AG04449 (cell line): ENCODE measurements at places on chromosomes 3 and 15.

DNA sequence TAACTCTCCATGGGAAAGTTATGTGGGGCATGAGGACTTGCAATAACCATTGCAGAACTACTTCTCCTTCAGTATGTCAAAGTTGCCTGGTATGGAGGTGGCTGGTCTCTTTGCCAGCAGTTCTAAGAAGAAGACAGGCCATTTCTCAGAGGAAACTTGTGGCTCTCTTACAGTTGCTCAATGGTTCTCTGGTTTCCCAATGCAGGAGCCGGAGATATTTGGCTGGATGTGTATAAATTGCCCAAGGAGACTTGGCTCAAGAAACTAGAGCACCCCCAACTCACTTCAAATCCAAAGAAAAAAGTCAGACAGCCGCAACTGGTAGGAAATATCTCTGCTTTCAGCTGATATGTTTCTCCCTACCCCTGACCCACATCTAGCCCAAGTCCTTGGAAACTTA, 24.2 kb downstream of the WDR93 start:
- DNase-seq, result no peak

DNA sequence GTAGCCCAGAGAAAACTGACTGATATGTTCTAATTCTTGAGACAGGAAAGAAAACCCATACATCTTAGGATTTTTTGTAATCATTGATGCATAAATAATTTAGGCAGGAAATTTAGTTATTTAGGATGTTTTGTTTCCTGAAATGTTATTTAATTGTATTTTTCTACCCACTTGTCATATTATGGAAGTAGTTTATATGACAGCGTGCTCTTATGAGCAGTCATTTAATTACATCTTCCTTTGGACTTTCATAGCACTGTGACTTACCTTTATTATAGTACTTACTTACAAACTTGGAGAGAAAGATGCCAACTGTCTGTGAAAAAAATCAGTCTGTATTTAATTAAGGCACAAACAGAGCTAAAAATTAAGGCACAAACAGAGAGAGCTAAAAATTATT, 65.0 kb downstream of the AKAP13 start:
- DNase-seq, result no peak

GRCh38 chr15:53530761-53531160, 228.7 kb downstream of the WDR72 start:
- no peak for DNase-seq

DNA sequence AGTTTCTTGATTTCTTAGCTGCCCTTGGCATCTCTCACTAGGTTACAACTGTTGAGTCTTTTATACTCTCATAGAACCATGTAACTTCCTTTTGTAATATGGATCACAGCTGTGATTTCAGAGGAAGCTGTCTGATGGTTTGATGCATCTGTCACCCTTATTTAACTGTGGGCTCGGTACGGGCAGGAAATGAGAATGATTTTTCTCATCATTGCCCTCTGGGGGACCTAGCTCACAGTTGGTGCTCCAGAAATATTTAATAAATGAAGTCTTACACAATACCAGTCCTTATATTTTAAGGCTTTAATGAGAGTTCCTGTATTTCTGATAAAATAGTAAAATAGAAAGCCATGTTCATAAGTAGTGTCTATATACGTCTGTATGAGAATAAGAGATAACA, 151.2 kb downstream of the EBLN2 start:
- DNase-seq, result no peak

GRCh38 chr15:31212326-31213080, 111.0 kb upstream of the TRPM1 start:
- no peak for DNase-seq

GRCh38 chr3:150348500-150348899, 59.6 kb upstream of the TSC22D2 start:
- peak; percentile 63 for DNase-seq

GRCh38 chr15:52086011-52086786, 26.4 kb downstream of the BCL2L10 start:
- no peak for DNase-seq

- peak; percentile 34 for DNase-seq
Observed at GRCh38 chr3:158522221-158523136, 48.5 kb upstream of the MLF1 start.

- DNase-seq, result no peak
Observed at GRCh38 chr15:34248190-34248589, 23.4 kb downstream of the EMC4 start.

DNA sequence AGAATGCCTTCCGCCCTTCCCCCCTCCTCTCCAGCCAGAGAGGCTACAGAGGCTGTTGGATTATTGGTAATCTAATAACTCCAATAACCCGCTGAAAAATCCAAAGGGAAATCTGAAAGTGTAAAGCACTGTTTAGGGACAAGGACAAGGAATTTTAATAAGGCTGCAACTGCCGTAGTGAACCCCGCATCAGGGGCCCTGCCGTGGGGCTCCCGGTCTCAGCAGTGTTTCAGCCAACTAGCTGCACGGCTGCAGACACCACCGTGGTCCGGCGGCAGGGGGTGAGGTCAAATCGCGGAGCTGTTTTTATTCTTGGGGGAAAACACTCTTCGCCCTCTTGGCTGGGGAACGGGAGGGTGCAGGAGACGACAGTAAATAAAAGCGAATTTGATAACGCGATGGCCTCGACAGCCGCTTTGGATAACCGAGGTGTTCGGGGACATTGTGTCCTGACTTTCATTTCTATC, 6.1 kb downstream of the BCL6 start:
- no peak for DNase-seq

DNA sequence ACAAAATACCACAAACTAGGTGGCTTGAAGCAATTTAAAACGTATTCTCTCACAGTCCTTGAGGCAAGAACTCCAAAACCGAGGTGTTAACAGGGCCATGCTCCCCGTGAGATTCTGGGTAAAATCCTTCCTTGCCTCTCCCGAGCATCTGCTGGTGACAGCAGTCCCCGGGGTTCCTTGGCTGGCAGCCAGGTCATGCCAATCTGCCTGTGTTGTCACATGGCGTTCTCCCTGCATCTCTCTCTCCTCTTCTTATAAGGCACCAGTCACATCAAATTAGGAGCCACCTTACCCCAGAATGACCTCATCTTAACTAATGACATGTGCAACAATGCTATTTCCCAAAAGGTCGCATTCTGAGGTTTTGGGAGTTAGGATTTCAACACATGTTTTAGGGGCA, 26.3 kb upstream of the LRRN1 start:
- DNase-seq, result no peak

DNA sequence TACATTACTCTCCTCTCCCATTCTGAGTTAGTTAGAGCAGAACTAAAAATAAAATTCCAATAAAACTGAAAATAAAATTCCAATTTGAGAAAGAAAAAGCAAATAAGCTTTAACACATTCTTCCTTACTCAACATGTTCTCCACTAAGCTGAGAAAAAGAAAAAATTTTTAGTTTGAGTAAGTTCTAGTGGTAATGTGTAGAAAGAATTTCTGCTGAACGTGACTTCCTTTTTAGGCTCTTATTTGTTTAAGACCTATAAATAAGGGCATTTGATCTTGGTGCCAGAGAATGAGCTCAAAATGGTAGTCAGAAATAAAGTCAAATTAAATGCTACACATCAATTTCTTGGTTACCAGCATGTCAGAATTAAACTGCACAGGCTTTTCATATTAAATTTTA, 57.6 kb upstream of the ABHD10 start:
- no peak for DNase-seq

DNA sequence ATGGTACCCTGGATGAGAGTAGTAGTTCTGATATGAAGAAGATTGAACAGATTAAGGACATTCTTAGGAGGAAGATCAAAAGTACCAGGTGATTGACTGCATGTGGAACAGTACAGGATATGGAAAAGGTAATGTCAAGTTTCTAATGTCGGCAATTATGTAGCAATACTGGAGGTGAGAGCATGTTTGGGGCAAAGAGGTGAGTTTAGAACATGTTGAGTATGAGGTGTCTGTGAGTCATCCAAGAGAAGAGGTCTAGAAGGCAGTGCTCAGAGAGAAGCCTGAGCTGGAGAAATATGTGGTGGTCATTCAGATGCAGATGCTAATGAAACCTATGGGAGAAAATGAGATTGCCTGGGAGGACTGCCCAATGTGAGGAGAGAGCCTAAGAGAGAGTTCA, 305.6 kb downstream of the ZBTB20 start:
- no peak for DNase-seq

GRCh38 chr15:68298882-68299381, 21.4 kb downstream of the FEM1B start:
- no peak for DNase-seq

DNA sequence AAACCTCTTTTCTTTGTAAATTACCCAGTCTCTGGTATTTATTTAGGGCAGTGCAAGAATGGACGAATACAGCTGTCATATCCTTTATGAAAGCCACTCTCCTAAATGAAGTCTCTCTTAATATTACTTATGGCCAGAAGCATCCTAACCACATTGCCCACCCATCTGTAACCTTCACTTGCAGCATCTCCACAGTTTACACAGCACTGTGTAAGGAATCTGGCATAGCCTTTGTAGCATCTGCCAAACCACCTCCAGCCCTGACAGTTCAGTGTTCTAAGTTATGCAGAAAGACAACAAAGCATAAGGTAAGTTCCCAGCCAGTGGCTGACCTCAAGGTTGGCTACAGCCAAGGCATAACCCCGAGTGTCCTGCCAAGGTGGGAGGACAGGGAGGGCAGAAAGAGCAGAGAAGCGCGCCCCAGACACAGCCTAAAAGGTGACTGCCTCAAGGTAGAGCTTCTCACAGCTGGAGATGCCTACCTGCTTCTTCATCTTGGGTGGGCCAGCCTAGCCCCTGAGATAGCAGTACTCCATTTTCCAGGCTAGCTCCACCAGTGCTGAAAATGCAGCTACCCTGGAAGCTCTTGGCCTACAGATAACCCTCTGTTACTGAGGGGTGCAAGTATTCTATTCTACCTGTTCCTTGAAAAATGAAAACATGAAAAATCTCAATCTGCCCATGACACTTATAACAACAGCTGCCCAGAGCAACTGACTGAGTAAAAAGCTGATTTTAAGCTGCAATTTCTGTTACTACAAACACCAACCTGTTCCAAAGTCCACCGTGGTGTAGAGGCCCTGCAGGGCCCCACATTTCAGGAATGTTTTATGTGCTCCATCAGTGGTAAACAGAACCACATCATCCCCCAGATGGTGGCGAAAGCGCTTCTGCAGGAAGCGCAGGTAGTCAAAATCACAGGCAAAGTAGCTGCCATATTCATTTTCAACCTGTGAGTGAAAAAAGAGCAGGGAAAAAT, 39.3 kb downstream of the GLB1 start:
- DNase-seq, result no peak

GRCh38 chr3:146200461-146201220, 39.7 kb upstream of the PLOD2 start:
- DNase-seq, result no peak

- no peak for DNase-seq
Observed at GRCh38 chr15:90161950-90162361, 39.2 kb upstream of the SEMA4B start.

DNA sequence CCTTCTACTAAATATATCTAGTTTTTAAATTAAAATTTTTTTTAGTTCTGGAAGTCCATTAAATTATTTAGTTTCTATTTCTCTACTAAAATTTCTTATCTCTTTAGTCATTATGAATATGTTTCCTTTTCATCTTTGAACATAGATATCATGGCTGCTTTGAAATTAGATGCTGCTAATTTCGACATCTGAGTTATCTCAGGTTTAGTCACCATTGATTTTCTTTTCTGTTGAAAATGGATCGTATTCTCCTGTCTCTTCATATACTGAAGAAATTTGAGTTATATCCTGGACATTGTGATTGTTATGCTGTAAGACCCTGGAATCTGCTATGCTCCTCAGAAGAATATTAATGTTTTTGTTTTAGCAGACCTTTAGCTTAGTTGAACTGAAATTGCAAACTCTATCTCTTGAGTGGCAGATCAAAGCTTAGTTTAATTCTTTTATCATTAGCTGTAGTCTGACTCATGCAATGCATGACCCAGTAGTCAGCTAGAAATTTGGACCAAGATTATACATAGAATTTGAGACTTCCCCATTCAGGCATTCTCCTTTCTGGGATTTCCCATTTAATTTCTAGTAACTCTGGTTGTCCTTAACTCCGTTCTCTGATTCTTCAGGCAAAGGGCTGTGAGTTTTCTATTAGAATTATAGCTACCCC, 439.8 kb upstream of the IL12A start:
- peak; percentile 2 for DNase-seq

DNA sequence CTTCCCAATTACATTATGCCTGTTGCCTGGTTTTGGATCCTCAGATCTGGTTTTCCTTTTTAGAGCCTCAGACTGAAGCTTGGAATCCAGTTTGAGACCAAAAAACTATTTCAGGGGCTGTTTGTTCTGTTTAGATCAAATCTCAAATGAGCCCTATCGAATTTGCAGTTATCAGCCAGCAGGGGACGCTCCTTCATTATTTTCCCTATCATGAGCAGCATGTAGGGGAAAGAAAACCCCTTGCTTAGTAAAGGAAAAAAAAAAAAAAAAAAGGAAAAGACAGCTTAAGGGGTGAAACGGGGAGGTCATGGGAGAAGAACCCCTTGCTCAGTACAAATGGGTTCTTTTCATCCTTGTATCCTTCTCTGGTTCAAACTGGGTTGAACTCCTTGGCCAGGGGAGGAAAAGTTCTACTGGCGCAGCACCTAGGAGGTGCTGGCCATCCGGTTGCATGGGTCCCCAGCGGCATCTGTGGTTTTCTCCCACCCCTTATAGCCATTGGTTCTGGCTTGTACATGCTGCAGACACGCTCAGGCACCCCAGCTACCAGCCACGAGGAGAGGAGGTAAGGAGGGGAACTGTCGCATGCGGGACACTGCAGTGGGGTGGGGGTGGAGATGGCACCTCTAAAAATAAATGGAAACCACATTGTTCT, 1375.1 kb upstream of the ALCAM start:
- DNase-seq, result peak; percentile 2

- no peak for DNase-seq
Observed at GRCh38 chr3:113654851-113655250, 41.6 kb downstream of the USF3 start.

GRCh38 chr15:81296673-81297072, 27.3 kb downstream of the STARD5 start:
- DNase-seq, result no peak

DNA sequence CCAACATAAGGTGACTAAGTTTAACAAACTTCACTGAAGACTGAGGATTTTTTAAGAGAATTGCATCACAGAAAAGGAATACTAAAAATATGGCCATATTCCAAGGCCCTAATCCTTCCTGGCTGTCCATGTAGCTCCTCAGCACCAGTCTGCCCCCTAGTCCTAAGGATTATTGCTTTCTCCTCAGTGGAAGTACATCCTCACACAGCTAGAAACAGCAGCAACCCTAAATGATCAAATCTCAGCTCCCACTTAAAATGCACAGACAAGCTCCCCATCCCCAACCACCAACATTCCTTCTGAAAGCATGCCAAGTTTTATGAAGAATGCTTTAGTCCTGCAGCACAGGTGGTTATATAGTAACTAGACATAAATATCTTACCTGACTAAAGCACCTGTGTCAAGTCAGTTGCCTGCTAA, 14.7 kb downstream of the ST3GAL6 start:
- DNase-seq, result peak; percentile 59

- no peak for DNase-seq
Observed at GRCh38 chr3:14397531-14397930, 4.9 kb upstream of the SLC6A6 start.

GRCh38 chr3:5294356-5294755, 106.8 kb downstream of the EDEM1 start:
- DNase-seq, result peak; percentile 46
